Naive thymus-derived CD4-positive, alpha-beta T cell (primary cell): ENCODE measurements at places on chromosomes 13 and 19.

GRCh38 chr13:99122171-99122570 is 78.5 kb upstream of the UBAC2 start:
- DNase-seq, result no peak
- no peaks in the 10 kb centered on the region for H3K27me3 ChIP-seq
- no peaks in the 10 kb centered on the region for H3K36me3 ChIP-seq
- no peak overlapping the region for H3K4me3 ChIP-seq
- H3K27ac ChIP-seq, result no peak overlapping the region
- H3K4me1 ChIP-seq, result no peaks in the 10 kb centered on the region

DNA sequence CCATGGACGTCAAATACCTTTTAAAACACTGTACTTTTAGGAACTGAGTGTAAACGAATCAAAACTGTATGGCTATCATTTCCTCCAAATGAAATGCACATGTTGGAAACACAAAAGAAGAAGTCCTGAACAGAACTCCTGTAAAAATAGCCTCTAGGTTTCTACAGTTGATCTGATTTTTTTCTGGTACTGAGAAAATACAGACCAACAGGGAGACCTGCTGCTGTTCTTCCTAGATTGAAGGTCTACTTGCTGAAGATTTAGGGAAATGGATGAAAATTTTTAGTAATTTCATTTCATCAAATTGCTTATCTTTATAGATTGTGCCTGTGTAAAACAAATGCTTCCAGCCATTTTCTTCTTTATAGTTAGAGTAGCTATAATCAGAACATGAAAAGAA is 520.4 kb downstream of the SLITRK6 start:
- no peaks in the 10 kb centered on the region for H3K4me1 ChIP-seq
- H3K36me3 ChIP-seq, result no peaks in the 10 kb centered on the region
- H3K4me3 ChIP-seq, result no peak overlapping the region
- no peak overlapping the region for H3K27ac ChIP-seq
- no peaks in the 10 kb centered on the region for H3K27me3 ChIP-seq

DNA sequence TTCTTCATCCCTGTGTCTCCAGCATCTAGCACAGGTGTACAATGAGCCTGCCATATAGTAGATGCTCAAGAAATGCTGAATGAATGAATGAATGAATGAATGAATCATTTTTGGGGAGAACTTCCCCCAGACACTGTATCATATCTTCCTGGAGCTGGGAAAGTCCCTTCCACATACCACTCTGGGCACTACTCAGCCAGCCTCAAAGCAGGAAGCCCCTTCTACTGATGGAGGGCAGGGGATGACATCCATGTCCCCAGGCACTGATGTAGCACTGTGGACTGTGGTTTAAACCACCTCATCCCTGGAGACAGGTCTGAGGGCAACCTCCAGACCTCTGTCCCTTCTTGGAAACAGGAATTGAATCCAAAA is 4.8 kb downstream of the GNA15 start:
- DNase-seq, result no peak
- no peaks in the 10 kb centered on the region for H3K36me3 ChIP-seq
- no peak overlapping the region for H3K4me3 ChIP-seq
- H3K27me3 ChIP-seq, result no peaks in the 10 kb centered on the region
- H3K27ac ChIP-seq, result no peak overlapping the region
- peaks cover 8% of the 10 kb centered on the region for H3K4me1 ChIP-seq

GRCh38 chr19:2804156-2805004 is 15.3 kb upstream of the ZNF554 start:
- no peaks in the 10 kb centered on the region for H3K27me3 ChIP-seq
- H3K27ac ChIP-seq, result no peak overlapping the region
- no peak overlapping the region for H3K4me3 ChIP-seq
- DNase-seq, result no peak

DNA sequence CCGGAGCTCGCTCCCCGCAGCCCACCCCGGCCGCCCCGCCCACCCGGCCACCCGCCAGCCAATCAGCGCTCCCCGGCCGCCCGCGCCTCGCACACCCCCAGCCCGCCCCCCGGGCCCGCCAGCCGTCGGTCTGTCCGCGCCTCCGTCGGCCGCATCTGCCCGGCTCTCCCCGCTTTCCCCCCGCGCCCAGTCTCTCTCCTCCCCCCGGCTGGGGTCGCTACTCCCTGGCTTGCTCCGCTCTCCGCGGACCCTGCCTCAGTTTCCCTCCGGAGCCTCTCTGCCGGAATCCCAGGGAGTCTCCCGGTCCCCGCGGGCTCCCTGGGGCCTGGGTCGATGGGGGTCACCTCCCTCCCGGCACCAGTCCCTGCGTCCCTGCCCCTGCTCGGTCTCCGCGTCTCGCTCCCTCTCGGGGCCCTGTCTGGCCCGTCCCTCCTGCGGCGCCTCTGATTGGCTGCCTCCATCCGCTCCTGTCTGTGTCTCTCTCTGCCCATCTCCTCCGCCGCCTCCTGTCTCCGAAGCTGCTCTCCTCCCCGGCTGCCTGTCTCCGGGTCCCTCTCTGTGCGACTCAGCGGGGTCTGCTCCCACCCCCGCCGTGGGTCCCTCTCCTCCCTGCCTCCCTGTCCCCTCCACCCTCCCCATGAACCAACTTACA is 484 bp downstream of the IL11 start:
- peaks cover 3% of the 10 kb centered on the region for H3K27me3 ChIP-seq
- DNase-seq, result peak; percentile 37
- H3K4me3 ChIP-seq, result peak overlapping the region; percentile 30
- H3K27ac ChIP-seq, result no peak overlapping the region

GRCh38 chr13:77902319-77902963 is 16.2 kb downstream of the EDNRB start:
- no peak overlapping the region for H3K27ac ChIP-seq
- H3K27me3 ChIP-seq, result no peaks in the 10 kb centered on the region
- H3K4me3 ChIP-seq, result no peak overlapping the region
- no peaks in the 10 kb centered on the region for H3K4me1 ChIP-seq

- H3K36me3 ChIP-seq, result no peaks in the 10 kb centered on the region
- no peaks in the 10 kb centered on the region for H3K4me1 ChIP-seq
- no peaks in the 10 kb centered on the region for H3K27me3 ChIP-seq
- no peak overlapping the region for H3K27ac ChIP-seq
Measured at GRCh38 chr13:25046274-25046984, 49.5 kb upstream of the PABPC3 start.
